ENCODE measurements at places on chromosomes 4 and X.
A peak's percentile ranks its signal among the peaks of the same experiment; 100 is the strongest.

GRCh38 chr4:78099058-78099457 lies 41.9 kb downstream of the FRAS1 start:
- DNase-seq, result no peak

DNA sequence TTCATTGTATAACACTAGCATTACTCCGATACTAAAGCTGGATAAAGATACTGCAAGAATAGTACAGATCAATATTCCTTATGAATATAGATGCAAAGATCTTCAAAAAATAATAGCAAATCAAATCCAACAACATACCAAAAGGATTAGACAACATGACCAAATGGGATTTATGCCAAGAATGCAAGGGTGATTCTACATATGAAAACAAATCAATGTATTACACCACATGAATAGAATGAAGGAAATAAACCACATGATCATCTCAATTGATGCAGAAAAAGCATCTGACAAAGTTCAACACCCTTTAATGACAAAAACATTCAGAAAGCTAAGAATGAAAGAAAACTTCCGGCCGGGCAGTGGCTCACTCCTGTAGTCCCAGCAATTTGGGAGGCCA lies 42.8 kb downstream of the CUL4B start:
- peak; percentile 85 for DNase-seq

DNA sequence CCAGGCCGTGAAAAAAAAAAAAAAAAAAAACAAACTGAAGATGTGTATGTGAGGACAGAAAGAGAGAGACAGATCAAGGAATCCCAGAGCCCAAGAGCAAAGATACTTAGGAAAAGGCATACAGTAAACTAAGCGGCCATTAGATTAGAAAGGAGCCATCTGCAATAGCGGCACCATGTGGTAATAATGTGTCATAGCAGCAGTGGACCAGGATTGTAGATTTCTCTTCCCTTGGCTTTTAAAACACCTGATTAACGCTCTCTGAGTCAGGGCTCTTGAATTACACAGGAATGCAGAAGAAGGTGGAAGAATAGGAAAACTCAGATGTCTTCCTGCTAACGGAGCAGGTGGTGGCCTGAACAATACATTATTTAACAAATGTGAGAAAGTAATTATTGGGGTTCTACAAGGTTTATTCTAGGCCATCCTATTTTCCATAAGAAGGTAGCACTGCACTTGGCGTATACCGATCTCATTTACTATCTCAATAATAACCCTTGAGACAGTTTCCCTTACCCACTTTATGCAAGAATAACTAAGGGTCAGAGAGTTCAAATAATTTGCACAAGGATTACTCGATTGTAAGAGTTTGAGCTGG lies 182.7 kb downstream of the KCNIP4 start:
- peak; percentile 46 for DNase-seq

DNA sequence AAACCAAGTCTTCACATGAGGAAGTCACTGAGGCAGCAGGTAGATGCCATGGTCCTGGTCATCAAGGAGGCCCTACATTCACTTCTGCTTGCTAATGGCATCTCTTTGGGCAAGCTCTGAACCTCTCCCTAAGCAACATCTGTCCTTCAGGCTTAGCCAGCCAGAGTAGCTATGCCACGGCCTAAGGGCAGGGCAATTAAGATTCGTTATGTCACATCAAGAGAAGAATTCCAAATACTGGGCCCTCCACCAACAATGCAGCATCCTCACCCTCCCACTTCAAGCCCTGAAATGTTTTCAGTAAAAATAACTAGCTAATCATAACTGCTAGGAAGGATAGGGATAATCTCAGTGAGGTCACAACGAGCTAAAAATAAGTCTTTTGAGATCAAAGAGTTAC lies 120.7 kb upstream of the HCCS start:
- DNase-seq, result no peak

GRCh38 chr4:75494563-75494962 lies 19.6 kb downstream of the RCHY1 start:
- DNase-seq, result no peak

DNA sequence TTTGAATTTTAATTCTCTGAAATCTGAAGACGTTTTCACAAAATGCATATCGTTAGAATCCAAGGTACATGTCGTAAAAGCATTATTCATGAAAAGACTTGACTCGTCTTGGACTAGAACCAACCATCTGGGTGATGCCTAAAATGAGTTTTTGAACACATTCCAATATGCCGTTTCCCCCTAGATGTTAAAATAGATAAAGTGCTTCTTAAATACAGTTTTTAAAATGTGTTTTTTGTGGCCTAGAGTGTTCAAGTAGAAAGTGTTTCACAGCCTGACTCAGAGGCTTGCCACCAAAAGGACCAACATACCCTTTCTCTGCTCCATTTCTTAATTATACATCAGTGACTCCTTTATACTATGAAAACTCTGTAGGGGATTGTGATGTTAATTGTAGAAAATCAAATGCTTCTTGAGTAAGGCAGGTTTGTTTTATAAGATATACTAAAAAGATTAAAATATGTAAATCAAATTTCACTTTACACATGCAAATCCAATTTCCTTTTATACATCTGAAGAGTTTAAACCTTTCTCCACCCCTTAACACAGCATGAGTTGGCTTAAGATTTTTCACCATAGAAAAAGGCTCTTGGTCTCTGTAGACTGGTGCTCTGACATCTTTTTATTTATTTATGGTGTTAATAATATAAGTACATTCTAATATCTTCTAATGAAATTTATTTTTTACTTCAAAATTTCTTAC lies 48.4 kb downstream of the PRKG2 start:
- peak; percentile 3 for DNase-seq

DNA sequence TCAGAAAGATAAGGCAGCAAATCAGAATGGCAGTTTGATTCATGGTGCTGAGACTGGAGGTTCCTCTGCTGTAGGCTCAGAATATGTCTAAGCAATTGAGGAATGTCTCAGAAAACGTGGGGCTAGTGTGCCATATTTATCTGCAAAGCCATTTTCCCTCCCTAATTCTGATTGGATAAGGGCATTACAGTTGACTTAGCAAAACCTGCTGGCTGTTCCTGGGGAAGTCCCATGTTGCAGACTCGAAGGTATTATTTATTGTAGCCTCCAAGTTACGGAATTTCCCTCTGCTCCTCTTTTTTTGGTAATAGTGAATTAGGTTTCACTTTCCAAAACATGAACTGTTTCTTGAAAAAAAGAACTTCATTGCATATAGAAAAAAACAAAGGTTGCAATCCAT lies at the start of gene CXCL10:
TSS of gene CXCL10 (minus strand) at position 109 of the 400 bp plus-strand sequence. CDS start at position 43, 66 bp downstream.
- DNase-seq, result no peak

Measured in fibroblast of skin of back (primary cell).